NCI-H524 (cell line): ENCODE measurements at places on chromosomes 16 and 17.

- DNase-seq, result peak; percentile 16
These were observed 4.8 kb downstream of the LHX1 start for GRCh38 chr17:36942019-36942599.

DNA sequence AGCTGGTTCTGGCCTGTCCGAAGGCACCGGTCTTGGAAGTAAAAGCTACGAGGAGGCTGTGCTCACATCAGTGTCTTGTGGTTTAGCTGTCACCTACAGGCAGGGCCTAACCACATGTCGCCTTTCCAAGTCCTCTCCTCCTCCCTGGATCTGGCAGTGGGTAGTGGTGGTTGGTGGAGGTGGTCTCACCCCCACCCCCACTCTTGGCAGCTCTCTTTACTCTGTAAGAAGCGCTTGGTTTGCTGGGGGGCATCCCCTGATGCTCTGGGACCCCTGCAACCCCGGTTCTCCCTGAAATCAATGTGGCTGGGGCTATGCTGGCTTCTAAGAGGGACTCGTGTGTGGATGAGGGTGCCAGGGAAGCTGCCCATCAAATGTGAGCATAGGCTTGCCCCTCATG is 68.3 kb downstream of the WIPI1 start:
- DNase-seq, result no peak

DNA sequence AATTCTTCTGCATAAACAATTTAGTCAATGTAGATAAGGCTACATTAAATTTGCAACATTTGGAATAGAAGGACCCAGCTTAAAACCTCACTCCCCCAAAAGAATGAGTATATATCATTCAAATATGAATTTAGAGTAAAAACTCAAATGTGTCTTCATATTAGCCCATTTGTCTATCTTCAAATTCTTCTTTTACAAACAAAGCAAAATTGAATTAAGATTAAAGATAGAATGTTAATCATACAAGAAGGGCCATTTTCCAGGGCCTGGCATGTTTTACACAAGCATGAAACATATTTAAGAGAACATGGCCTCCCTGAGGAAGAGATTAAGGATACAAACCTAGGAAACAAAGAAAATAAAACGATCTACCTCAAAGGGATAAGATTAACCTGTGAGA is 8.4 kb downstream of the TOX3 start:
- no peak for DNase-seq

DNA sequence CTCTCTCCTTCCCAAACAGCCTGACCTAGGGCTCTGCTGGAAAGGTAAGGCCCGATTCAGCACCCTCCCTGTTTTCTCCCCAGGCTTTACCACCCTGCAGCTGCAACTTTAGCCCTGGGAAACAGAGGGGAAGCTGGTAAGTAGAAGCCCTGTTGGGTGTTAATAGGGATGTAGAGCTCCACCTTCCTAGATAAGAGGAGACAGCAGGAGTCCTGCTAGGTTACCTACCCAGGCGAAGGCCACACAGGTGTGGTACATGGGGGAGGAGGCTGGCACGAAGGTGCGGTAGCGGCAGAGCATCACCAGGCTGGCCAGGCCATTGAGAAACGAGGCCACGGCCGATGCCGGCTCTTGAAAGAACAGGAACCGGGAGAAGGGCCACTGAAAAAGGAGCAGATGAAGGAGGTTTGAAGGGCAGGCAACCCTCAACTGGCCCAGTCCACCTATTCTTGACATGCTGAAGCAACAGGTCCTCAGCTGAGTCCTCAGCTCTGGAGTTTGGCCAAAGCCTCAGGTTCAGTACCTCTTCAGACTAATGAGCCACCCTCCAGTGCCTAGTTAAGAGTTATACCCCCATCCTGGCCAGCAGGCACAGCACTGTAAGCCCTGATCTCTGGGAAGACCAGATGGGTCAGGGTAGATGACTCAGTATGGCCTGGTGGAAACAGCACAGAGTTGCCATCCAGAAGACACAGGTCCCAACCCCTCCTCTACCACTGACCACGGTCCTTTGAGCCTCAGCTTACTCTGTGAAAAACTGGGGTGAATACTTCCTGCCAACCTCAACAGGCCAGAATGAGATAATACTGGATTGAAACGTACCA is 3.3 kb downstream of the PGAP3 start:
- DNase-seq, result no peak

DNA sequence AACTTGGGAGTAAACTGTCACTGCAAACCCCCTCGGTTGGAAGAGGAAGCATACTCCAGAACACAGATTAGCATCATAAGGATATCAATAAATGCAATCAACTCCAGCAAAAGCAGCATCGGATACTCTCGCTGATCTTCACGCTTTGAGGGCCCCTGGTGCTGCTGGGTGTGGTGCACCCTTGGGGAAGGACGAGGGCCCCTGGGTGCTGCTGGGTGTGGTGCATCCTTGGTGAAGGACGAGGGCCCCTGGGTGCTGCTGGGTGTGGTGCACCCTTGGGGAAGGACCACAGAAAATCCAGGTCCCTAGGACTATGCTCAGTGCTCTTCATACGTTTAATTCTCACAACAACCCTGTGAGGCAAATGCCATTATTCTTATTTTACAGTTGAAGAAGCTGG is 54.2 kb downstream of the VPS53 start:
- DNase-seq, result no peak

GRCh38 chr16:86107215-86107825 is 208.4 kb downstream of the IRF8 start:
- no peak for DNase-seq

GRCh38 chr16:86452451-86452850 is 57.9 kb upstream of the FOXF1 start:
- DNase-seq, result no peak

DNA sequence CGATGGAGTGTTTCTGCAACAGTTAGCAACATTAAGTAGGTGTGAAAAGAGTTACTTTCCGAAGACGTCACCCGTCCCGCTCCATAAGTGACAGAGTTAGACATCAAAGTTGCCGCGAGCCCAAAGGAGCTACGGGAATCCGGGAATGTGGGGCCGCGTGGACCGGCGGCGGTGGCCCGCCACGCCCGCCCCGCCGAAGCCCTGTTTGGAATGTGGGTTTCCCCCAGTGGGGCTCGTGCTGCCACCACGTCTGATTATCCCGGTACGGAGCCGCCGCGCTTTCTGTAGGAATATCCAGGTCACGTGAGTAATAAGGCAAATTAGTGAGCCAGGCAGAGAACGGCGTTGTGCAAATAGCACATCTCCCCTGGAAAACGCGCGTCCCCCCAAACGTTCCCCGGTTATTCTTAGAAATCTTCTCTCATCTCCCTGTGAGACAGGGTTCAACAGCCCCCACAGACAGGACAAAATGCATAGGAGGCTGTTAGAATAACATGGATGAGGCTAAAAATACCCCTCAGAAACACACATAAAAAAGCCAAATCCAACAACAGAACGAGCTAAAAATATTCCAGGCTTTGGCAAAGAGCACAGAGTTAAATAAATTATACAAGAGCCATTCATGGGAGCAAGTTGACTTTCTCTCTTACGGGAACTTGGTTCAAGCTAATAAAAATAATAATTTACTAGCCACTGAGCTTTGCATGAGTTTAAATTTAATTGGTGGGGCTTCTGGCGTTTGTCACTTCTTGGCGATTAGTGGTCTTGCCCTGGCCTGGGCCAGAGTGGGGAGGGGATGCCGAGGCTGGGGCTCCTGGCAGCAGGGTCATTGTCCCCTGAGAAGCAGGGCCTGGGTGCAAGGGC is 8.6 kb downstream of the BAHCC1 start:
- no peak for DNase-seq

DNA sequence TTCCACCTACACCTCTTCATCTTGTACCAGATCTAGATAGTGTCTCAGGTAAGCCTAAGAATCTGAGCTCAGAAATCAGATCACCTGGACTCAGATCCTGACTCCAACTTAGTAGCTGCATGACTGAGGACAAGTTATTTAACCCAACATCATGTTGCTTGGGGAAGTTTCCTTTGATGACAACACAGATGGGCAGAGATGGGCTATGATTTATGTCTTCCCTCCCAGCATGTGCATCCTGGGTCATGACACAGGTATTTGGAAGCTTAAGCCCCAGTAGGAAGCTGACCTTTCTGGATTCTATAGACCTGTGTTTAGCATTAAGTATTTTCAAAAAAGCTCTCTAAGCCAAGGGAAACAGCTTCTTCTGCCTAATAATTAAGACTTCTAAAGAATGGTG is 12.4 kb upstream of the HEATR6 start:
- DNase-seq, result no peak

DNA sequence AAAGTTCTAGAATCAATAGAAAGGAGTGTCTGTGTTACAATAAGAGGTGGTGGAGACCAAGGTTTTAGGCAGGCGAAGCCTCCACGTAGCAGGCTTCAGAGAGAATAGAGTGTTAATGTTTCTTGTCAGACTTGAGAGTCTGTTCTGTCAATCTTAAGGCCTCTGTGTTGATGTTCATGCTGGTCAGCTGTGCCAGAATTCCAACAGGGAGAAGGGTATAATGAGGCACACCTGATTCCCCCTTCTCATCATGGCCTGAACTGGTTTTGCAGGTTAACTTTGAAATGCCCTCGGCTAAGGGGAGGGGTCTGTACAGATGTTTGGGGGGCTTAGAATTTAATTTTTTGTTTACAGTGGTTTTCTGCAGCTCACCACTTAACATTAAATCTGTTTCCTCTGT is 46.0 kb downstream of the RNF112 start:
- DNase-seq, result no peak

DNA sequence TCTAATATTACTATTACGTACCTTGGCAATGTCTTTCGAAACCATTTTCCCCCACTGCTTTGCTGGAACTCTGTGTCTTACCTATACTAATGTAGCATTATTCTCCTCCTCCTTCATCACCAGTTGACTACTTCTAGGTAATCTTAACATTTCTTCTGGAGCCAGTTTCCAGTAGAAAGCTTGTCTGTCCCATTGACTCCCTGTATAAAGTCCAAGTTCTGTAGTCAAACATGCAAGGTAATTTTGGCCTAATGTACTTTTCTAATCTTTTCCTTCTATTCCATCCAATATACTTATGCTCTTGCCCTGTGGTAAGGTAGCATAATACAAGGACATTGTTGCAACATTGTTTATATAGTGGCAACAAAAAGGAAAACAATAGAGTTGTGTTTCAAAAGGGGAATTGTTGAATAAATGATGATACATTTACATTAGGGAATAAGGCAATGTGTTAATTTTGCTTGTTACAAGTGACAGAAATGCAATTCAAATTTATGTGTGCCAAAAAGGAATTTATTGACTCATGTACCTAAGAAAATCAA is 27.9 kb downstream of the OMG start:
- DNase-seq, result no peak

DNA sequence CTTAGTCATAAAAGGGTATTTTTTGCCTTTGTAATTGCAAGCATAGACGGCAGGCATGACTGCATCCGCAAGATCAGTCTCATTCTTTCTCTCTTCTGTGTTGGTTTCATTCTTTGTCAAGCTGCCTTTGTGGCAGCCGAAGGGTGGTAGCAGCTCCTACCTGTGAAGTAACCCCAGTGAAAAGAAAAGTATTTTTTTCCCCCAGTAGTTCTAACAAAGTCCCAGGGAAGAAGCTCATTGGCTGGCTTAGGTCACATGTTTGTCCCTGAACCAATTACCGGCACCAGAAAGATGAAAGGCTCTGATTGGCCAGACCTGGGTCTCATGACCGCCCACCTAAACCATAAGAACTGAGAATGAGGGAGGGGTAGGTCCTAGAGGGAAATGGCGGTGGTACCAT is 110.7 kb downstream of the RAP1GAP2 start:
- DNase-seq, result peak; percentile 5

GRCh38 chr17:35752945-35753764 is at the start of gene GAS2L2:
Gene GAS2L2 (minus strand): TSS chr17:35753239. CDS start chr17:35752850, 389 bp downstream.
- DNase-seq, result no peak

DNA sequence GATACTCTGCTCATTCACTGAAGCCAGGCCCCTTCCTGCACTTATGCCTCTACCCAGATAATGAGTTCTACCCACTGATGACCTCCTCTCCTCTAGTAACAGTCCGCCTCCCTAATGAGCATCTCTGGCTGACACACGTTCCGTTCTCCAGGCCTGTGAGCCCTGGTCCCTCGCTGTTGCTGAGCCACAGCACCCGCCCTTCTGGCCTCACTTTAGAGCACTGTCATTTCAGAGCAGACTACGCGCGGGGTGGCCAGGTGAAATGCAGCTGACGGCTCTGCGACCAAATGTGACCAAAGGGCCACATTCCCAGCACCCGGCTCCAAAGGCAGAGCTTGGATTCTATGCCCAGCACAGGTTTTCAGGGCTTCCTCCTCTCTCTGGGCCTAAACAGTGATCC is 13.8 kb downstream of the PSMD3 start:
- DNase-seq, result no peak

DNA sequence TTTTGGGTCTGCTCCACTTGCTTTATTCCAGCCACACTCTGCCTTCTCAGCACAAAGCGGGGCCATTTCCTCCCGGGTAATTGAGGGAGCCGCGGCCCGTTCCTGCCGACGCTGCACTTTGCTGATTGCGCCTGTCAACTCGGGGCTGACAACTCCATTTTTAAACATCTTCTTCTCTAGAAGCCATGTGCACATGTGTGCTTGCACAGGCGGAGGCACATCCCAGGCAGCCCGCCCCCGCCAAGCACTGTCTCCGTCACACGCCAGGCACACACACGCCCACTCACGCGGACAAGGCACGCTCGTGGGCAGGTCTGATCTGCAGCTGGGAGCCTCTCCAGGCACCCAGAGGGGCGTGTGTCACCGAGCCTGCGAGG is 63.2 kb downstream of the ENGASE start:
- no peak for DNase-seq

DNA sequence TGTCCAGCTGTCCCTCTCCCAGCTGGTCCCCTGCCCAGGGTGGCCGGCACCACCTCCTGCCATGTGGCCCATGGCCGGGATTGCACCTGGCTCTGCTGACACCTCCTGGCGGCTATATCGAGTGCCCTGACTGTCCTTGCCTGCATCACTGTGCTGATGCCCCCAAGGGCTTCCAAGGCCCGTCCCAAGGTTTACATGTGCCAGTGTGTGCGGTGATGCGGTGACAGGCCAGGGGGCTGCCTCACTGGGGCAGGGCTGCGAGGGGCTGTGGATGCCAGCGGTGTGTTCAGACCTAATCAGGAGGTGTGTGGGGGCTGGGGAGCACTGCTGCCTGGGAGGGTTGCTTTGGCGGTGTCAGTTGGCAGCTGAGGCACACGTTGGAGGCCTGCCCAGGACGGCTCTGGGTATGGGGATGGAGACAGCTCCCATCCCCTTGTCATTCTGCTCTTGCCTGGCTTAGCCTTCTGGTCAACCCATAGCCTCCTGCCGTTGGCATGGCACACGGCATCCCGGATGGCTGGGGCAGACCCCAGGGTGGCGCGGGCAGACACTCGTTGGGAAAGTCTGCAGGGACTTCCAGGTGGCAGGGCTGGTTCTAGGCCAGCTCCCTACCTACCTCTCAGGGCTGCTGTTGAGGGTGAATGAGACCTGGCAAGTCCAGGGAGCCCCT is 5.5 kb downstream of the MAP2K3 start:
- DNase-seq, result no peak

DNA sequence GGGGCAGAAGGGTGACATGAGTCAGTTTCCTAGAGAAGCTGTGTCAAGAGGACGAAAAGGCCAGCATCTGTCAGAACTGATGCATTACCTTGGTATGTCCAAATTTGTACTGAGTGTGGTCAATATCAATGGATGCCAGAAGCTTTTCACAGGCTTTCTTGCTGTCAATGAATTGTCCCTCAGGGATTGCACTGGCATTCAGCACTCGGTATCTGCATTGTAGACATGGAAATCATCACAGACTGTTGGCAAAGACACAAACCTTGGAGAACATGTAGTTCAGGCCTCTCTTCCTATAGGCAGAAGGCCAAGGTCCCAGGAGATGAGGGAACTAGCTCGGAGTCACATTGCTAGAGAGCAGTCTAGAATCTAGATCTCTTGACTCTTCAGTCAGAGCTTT is 16.6 kb downstream of the MYH3 start:
- DNase-seq, result no peak
